ENCODE measurements at places on chromosomes 6 and 20.

DNA sequence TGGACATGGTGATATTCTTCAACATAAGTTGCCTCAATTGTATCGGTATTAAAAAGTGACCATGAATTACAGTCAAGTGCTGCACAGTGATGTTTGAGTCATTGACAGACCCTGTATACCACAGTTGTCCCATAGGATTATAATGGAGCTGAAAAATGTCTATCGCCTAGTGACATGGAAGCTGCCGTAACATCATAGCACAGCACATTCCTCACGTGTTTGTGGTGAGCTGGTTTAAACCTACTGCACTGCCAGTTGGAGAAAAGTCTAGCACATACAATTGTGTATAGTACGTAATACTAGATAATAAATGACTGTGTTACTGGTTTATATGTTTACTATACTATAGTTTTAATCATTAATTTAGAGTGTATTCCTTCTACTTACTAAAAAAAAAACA, 150.2 kb downstream of the CDH26 start:
- no peak for DNase-seq

GRCh38 chr6:37861452-37861851, 41.9 kb downstream of the ZFAND3 start:
- no peak for DNase-seq

GRCh38 chr6:39369987-39370386, 47.5 kb upstream of the KCNK16 start:
- DNase-seq: no peak

GRCh38 chr20:23520185-23520584, 29.3 kb downstream of the CST8 start:
- no peak for DNase-seq

DNA sequence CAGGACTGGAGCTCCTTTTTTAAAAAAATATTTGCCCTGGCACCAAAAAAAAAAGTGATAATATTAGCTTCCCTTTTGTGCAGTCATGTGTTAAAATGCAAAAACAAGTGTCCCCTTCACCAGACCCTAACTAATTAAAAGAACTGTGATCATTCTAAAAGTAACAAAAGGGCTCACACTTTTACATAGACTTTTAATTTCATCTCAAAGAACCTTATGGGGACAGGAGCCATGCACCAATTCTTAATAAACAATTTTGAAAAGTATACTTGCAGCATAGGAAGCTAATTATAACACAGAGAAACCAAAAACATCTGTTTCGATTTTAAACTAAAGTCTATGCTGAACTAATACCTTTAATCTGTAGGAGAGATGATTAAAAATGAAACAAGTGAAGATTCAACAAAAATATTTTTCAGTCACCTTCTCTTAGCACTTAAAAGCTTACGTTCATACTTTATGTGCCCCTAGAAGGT, 17.3 kb downstream of the STX7 start:
- no peak for DNase-seq

DNA sequence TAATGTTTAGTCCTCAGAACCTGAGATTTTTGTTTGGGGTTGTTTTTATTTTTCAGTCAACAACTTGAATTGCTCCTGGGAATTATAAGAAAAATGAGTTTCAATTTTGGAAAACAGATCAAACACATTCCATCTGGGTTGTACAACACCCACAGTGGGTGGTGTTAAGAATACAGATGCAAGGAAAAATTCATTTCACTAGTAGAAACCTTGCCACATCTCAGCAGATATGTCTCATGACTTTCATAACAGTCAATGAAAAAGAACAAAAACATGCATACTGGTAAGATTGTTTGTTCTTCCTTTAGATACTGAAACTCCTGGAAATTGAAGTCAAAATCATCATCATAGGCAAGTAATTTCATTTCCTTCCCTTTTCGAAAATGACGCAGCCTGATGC, 78.9 kb downstream of the MOXD1 start:
- no peak for DNase-seq

- DNase-seq: no peak
Observed at GRCh38 chr6:381742-382461, 9.7 kb upstream of the IRF4 start.

DNA sequence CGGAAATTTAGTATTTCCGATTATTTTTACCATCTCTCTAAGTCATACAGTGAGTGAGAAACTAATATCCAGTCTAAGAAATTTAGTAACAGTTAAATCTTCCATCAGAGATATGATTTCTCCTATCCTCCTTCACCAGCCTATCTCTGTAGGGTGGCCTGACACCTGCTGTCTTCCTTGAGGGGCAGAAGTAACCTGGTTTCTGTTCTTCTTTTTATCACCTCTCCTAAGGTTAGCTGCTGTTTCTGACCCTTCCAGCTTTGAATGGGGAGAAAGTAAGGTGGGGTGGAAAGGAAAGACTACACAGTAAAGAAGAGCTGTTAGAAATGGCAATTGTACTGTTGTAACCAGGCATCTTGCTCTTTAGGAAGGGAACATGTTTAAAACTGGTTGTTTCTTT, 447.7 kb downstream of the PHF3 start:
- DNase-seq: no peak

DNA sequence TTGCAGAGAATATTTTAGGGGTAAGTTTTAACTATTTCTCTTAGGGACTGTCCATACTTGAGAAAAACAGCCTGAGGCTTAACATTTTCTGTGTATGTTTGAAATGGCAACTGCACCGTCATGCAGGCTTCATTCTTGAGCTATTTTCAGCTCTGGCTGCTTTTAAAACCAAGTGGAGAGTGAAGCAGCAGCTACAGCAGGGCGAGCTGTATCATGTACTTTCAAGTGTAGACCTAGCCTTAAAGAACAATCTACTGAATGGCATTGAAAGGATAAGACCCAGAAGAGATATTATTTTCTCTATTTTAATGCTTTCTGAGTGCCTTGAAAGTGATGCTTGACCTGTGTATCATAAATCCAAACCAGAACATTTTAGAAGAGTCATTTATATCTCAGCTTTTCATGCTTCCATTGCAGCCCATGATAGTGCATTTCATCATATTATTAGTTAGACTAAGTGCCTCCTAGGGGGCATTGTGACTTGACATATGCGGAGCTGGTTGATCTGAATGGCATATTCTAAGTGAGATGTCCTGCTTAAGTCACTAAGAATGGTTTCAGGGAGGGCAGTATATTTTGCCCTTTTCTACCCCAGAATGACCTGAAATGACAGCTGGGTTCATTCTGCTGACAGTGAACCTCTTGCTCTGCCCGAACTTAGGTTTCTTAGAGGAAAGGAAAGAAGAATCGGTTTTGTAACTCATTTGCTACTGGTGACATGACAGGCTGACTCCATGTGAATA, 85.3 kb downstream of the NKAIN2 start:
- DNase-seq: no peak

DNA sequence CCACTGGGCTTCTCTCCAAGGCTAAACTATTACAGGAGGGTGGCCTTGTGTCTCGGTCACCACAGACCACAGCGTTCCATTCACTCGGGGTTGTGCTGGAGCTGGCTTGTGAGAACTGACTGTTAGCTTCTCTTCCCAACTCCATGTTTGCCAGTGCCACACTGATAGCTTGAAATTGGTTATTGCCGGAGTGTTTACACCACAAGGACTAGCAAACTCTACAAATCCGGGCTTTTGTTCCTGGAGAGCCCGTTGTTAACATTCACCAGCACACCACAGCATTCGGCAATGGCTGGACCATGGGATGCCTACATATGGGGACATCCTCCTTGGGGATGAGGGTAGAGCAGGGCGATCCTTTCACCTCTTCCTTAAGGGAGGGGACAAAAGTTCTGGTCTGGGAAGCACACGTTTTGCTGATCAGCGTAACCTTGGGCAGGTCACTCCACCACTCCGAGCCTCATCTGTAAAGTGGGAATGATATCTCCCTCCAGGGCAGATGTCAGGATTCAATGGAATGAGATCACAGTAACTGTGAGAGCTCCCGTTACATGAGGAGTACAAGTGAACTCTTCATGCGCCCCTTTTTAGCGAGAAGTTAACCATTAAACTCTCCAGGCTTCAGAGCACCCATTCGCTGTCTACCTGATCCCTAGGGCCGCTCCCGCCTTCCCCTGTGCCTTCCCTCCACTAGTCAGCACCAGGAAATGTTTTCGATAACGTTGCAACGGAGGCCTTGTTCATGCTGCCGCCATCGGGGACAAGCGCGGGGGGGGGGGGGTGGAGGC, 41.7 kb upstream of the TTPAL start:
- DNase-seq: no peak

DNA sequence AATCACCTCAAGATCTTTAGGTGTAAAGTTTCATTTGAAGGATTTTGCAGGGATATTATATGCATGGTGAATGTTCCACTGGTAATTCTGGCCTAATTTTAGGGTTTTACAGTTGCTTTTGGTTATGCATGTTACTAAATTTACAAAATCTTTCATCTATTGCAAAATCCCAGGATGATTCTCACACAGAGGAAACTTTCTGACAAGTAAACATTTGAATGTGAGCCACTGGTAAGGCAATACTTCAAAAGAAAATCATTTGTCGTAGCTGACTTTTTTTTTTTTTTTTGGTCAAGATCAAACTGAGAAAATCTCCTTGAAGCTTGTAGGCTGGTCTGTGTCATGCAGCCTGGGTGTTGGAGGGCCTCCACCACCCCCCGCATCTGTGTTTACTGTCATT, 141.9 kb upstream of the EXOC2 start:
- no peak for DNase-seq

- no peak for DNase-seq
Observed at GRCh38 chr6:12962987-12963386, 246.4 kb downstream of the PHACTR1 start.

DNA sequence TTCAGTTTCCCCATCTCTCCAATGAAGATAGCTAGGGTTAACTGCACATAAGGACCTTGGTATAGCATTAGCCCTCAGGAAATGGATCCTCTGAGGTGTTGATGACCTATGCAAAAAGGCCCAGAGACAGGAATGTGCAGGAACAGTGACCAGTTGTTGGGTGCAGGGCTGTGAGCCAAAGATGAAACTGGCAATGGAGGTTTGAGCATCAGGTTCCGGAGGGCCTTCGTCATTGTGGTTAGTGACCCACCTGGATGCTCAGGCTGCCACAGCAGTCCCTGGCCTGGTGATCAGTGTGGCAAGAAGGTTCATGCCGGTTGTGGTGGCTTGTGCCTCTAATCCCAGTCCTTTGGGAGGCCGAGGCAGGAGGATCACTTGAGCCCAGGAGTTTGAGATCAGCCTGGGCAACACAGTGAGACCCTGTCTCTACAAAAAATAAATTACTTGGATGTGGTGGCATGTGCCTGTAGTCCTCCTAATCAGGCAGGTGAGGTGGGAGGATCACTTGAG, 43.7 kb downstream of the TM9SF4 start:
- no peak for DNase-seq
